KG1 (cell line): ENCODE measurements at places on chromosomes 6 and 20.

DNA sequence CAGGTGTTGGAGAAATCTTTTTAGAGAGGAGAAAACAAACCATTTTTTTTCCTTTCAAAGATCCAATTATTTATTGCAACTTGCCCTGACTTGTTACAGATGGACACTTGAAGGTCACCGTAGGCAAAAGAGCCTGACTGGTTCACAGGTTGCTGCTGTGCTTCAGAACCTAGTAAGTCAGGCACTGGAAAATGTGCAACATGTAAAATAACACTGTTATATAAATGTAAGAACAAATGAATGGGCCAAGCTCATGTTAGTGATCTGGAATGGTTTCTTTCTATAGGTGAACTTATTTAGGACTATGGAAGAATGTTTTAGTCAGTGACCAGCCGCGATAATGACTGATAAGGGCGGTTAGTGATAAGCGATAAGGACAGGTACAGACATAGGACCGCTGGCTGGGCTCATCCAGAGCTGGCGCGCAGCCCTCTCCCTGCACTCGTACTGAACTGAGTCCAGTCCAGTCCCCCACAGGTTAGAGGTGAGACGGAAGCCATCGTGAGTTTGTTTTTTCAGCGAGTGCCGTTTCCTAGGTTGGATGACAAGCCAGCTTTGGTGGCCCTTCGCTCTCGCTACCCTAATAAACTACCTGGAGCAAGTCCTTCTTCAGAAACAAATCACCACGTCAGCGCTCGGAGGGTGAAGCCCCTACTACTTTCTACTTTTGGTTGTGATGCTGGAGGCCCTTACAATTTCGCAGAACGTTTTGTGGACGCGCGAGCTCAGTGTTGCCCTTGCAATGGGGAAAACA is 94.4 kb upstream of the PRDM1 start:
- no peak for DNase-seq

GRCh38 chr20:2227861-2228260 is 67.9 kb upstream of the TGM3 start:
- DNase-seq = no peak

DNA sequence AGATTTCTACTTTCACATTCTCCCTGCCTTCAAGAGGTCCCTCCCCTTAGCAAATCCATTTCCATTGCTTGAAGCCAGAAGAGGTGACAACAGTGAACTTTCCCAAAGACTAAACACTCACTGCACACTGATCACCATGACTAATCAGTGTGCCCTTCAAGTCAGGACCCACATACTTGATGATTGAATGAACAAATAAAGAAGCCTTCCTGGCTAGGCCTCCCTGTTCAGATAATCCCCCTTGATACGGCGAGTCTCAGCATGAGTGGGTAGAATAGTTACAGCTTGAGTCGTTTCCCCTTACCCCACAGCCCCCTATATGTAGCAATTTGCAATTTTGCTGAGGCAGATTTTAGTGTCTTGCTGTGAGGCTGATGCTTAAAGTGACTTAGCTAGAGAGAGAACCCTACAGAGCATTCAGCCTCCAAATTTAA is 102.2 kb downstream of the UNC5CL start:
- DNase-seq = no peak

GRCh38 chr20:54514028-54514607 is 38.7 kb downstream of the DOK5 start:
- no peak for DNase-seq

- no peak for DNase-seq
These were observed 133.9 kb upstream of the NEDD9 start for GRCh38 chr6:11366183-11366933.

GRCh38 chr6:148566664-148567350 is 180.0 kb upstream of the UST start:
- DNase-seq = no peak

- DNase-seq = no peak
These were observed 38.3 kb upstream of the ATXN1 start for GRCh38 chr6:16799279-16800193.

- no peak for DNase-seq
These were observed 93.6 kb downstream of the TMEM242 start for GRCh38 chr6:157229713-157230112.

- DNase-seq = no peak
These were observed 1.5 kb downstream of the DLGAP4 start for GRCh38 chr20:36307412-36308325.
